AG20443 (cell line): ENCODE measurements at places on chromosomes 2 and 18.

- DNase-seq = no peak
Measured at GRCh38 chr18:57050310-57050949, 96.5 kb upstream of the BOD1L2 start.

- DNase-seq = peak; percentile 97
Measured at GRCh38 chr2:234951664-234952269, at the start of gene SH3BP4. Gene SH3BP4, plus strand, starts transcription at chr2:234952017. Its CDS starts 82,986 bp downstream, at chr2:235035003.

GRCh38 chr2:40470822-40471813 is 19.2 kb upstream of the SLC8A1 start:
- no peak for DNase-seq

DNA sequence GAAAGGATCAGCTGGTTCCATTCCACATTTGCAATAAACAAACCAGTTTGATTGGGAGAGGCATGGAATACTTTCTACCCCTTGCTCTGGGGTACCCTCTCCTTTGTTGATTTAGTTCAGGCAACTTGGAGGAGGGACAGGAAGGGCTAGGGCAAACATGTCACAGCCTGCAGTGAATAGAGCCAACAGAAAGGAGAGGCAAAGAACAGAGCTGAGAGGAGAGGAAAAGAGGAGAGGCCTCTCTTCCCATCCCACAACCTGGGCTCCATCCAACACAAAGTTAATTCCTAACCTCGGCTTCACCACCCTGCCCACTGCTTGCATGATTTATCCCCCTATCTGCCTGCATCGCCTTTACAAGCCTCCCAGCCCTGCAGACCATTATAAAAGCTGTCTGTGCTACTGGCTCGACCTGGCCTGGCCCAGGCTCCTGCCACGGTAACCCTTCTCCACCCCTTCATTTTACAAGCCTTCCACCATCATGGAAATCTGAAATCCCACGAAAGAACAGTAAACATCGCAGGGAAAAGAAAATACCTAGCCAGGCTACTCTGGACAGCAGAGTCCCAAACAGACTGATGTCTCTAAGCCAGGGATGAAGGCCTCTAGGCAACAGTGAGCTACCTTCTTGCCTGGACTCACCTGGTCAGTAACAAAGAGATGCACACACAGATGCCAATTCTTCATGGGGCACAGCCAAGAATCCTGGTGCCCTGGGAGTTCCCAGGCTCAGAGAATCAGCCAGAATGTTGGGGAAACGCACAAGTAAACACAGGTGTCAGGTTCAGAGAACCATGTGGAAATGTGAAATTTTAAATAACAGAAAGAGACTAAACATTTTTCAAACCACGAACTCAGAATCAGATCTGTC is 43.6 kb downstream of the NHEJ1 start:
- DNase-seq = no peak

DNA sequence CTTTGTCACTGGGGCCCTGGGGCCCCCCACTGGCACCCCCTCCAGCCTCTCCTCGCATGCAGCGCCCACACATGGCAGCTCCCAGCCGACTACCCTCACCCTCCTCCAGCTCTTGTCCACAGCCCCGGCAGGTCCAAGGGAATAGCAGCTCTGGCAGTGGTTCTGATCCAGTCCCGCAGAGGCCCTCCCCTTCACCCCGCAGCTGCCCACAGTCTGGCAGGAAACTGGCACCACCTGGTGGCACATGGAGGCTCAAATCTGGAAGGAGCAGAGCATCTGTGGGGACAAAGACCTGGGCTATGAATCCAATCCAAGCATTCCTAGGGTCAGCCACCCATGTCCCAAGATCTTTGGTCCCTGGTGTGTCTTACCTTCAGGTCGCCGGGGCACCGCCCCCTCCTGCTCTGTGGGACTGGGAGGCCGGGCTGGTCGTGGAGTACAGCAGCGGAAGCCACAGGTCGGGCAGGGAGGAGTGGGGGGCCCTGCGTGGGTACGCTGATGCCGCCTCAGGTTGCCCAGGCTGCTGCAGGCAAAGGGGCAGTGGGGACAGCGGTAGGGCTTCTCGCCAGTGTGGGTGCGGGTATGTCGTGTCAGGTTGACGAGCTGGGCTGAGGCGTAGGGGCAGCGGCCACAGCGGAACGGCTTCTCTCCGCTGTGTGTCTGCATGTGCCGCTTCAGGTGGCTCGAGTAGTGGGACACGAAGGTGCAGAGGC is 2.3 kb downstream of the ZNF513 start:
- no peak for DNase-seq

DNA sequence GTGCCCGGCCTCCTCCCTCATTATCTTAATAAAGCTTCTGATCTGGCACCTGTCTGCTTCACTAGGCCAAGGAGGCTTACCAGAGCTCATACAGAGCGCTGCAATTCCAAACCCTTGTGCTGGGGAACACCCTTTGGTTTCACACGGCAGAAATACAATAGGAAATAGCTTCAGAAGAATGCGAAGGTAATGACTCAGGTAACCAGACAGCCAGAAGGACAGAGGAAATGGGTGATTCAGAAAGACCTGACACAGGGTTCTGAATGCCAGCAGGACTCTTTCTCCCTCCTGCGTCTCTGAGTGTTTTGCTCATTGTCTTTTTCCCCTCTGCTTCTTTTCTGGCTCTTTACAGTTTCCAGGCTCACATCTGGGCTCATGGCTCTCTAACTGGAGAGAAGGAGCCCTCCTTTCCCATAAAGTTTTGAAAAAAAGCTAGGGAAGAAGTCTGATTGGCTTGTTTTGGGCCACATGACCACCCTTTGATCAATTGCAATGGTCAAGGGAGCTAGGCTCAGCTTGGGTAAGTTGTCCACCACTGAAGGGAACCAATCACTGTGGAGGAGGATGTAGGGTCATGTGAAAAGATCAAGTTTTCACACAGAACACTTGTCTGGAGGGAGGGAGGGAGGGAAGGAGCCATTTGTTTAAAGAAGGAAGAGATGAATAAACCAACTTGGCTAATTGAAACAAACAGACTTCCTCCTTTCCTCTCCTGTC is 90.5 kb upstream of the UPP2 start:
- no peak for DNase-seq

GRCh38 chr18:25177631-25178030 is 174.3 kb downstream of the ZNF521 start:
- DNase-seq = no peak

DNA sequence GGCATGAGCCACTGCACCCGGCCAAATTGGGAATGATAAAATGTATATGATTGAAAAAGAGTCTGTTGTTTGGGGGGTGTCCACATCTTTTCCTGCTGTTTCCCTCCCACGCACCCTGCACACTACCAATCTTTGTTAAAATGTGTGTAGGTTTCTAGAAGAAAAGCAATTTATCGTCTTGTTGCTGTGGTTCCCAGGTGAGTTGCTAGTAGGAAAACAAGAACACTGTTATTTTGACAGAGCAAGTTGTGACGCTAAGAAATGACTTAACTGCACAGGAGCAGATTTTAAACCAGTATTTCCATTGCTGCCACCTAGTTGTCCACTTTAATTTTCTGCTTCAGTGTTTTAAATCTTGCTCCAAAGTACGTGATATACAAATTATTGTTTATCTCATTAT is 21.0 kb upstream of the USP14 start:
- no peak for DNase-seq

DNA sequence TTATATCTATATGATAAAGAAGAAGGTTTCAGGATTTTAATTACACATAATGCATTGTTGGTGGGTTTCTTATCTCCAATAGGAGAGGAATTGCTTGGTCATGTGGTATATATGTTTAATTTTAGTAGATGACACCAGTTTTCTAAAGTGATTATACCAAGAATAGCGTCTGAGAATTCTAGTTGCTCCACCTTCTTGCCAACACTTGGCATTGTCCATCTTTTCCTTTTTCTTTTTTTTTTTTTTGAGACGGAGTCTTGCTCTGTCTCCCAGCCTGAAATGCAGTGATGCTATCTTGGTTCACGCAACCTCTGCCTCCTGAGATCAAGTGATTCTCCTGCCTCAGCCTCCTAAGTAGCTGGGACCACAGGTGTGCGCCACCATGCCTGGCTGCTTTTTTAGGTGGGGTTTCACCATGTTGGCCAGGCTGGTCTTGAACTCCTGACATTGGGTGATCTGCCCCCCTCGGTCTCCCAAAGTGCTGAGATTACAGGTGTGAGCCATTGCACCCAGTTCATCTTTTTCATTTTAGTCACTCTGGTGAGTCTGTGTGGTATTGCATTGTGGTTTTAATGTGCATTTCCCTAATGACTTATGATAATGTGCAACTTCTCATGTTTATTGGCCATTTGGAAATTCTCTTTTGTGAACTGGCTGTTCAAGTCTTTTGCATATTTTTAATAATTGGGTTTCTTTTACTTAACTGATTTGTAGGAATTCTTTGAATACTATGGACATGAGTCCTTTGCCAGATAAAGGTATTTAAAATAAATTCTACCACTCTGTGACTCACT is 37.3 kb upstream of the ZNF512 start:
- no peak for DNase-seq

GRCh38 chr2:160478660-160479059 is 14.9 kb downstream of the RBMS1 start:
- no peak for DNase-seq

DNA sequence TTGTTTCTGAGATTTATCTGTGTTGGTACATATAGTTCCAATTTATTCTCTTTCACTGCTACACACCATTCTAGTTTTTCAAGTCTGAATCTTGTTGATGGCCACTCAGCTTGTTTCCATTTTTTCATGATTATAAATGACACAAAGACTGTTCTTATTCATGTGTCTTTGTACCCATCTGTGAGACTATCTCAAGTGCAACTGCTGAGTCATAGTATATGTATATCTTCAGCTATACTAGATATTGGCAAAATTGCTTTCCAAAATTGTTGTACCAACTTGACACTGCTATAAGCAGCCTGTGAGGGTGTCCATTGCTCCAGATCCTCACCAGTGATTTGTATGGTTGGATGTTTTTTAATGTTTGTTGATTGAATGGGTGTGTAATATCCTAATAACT is 37.2 kb upstream of the RTN4 start:
- no peak for DNase-seq
